ENCODE measurements at places on chromosomes 11 and 22.

DNA sequence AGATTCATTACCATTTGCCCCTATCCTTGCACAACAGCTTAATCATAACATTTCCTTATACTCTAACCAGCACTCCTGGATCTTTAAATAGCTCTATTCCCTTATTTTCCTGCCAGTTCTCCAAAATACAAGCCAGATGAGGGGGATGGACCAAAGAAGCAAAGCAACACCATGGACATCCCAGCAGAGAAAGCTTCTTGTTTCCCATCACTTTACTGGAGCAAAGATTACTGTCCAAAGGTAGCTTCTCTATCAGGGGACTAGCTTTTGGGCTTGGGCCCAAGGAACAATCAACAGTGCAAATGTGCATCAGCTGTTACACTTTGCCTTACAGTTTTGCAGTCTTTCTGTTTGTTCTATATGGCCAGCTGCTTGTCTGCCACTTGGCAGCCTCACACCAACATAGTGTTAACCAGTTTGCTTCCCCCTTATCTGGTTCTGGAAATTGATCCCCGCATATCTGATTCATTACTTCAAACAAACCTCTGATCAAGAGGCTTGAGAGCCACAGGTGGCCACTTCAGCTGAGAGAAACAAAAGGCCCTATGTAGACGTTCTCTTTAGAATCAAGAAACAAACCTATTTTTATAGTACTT lies 814.3 kb downstream of the METTL15 start:
- DNase-seq, result no peak

DNA sequence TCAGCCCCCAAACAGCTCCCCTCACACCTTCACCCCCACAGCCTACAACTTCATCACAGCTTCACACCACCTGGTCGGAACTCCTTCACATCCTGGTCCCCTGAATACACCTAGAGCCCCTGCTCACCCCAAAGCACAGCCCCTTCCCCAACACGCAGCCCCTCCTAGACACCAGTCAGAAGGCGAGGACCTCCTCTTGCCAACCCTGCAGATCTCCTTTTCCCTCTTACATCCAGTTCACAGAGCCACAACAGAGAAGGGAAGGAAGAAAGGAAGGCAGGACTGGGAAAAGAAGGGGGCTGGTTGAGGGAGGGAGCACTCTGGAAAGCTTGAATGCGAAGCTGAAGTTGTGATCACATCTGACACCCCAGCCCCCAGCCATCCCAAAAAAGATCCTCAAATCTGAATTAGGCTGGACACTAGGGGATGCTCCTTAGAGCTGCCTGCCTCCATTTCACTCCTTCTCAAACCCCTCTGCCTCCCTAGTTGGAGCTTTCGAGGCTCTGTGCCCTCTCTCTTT lies 629 bp downstream of the CCKBR start:
- no peak for DNase-seq

GRCh38 chr22:25663654-25664053 lies 78.3 kb upstream of the MYO18B start:
- no peak for DNase-seq

DNA sequence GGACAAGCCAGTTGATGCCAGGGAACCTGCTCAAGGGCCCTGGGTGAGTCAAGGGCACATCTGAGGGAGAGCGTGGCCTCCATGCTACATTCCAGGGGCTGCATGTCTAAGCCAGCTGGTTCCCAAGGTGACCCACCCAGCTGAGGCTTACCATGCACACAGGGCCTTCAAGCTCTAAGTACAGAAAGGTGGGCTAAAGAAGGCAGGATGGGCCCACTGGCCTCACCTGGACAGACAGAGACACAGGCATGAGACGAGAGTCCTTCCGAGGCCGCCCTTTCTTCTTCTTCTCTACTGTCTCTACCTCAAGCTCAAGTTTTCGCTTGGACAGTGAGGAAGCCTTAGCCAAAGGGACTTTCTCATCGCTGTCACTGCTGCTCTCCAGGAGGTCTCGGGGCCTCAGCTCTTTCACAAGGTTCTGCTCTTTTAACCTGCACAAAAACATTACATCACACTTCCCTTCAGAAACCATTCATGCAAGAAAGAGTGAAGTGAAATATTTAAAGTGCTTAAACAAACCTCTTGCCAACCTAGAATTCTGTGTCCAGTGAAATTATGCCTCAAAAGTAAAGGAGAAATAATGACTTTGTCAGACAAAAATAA lies 69.9 kb downstream of the HIRA start:
- no peak for DNase-seq

DNA sequence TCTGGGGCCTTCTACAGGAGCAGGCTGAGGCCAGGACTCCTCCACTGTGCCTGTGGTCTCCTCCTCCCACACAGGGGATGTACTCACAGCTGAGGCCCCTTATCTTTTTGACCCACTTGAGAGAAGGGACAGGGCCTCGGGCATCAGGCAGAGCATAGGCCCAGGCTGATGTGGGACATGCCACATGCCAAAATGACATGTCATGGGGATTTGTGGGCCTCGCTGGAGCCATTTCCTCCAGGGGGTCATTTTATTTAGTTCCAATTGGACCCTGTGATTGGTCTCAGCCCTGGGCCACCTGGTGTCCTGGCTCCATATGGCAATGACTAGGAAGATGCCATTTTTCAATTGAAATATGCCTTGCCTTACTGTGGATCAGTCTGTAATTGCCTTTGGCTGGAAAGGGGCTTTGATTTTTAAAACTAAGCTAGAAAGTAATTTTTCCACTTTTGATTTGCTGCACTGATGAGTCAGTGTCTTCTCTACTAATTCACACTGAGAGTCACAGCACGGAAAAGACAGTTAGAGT lies 171.1 kb upstream of the NAV2 start:
- DNase-seq, result no peak

DNA sequence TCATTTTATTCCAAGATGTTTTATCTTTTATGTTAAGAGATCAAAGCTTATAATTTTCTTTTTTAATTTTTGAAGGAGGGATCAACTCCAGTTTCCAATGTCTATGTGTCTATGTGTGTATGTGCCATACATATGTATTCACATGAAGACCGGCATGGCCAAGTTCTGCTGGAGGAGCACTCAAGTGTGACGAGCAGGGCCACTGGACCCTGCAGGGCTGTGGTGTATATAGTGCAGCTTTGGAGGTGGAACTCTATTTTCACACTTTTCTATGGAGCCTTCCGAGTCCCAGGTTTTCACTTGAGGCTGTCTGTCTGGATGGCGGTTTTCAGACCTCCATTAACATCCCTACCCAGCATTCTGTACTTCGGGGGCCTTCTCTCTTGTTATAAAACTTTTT lies 36.5 kb upstream of the TTC12 start:
- no peak for DNase-seq

- DNase-seq, result no peak
Observed at GRCh38 chr22:19815823-19816290, 38.8 kb downstream of the GNB1L start.

- no peak for DNase-seq
Observed at GRCh38 chr11:135015966-135016365, 603.9 kb upstream of the B3GAT1 start.

DNA sequence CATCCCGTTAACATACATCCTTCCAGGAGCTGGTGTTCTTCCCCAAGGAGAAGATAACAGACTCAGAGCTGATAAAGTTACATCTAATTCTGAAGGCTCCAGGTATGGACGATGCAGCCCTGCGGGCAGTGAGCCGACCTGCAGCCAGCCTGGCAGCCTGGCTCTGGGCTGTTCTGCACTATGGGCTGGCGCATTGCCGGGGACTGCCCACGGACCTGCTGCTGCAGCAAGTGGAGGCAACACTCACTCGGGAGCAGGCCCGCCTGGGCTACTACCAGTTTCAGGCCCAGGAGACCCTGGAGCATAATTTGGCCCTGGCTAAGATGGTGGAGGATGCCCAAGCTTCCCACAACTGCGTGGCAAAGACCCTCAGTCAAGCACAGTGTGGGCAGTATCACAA lies 39.7 kb downstream of the RRP8 start:
- DNase-seq, result no peak

DNA sequence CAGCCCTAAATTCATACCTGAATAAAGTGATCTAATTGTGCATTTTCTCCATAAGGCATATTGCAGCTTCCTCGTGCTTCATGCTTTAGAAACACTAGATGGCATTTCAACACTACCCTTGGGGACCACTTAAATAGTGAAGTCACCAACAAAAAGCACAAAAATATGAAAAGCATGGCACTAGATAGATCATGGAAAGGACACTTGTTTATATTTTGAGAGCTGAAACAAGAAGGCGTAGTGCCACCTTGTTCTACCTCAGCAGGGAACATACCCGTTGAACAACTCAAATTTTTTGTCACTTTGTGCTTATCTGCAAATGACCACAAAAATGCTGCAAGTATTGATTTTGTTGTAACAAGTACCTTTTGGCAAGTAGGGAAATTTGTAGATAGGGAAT lies 8.6 kb downstream of the TBCEL start:
- DNase-seq, result peak; percentile 7

- DNase-seq, result no peak
Observed at GRCh38 chr11:94910779-94911178, 62.6 kb downstream of the CWC15 start.

- peak; percentile 30 for DNase-seq
Observed at GRCh38 chr11:6646071-6646470, 9.5 kb downstream of the DCHS1 start.

GRCh38 chr11:110318638-110319404 lies 22.4 kb upstream of the RDX start:
- peak; percentile 42 for DNase-seq

GRCh38 chr11:73172992-73173656 lies 31.0 kb upstream of the FCHSD2 start:
- DNase-seq, result no peak
